Activated CD4-positive, alpha-beta memory T cell treated with anti-CD3 and anti-CD28 coated beads, Interleukin-2, amount 10 ng/mL, durations not matched to agents 7 days and 5 days (primary cell): ENCODE measurements at places on chromosomes 16 and 17. TPM values are rescaled to one million over a fixed set of nuclear protein-coding genes. Genes with fewer than 3 reads are reported as not detected.
A peak's percentile ranks its signal among the peaks of the same experiment; 100 is the strongest.

- H3K4me3 ChIP-seq: no peak overlapping the region
- no peak for DNase-seq
- H3K27ac ChIP-seq: no peak overlapping the region
- peaks cover 13% of the 10 kb centered on the region for H3K4me1 ChIP-seq
Observed at GRCh38 chr17:74433421-74434121, 1.7 kb downstream of the GPRC5C start.

GRCh38 chr16:89112377-89113151 lies 18.9 kb downstream of the ACSF3 start:
- no peak overlapping the region for H3K27ac ChIP-seq
- H3K4me1 ChIP-seq: peaks cover 37% of the 10 kb centered on the region
- H3K36me3 ChIP-seq: peaks cover 33% of the 10 kb centered on the region
- no peaks in the 10 kb centered on the region for H3K27me3 ChIP-seq

Gene TMEM204
- 43.5 TPM for total RNA-seq

Gene SLC6A4
- total RNA-seq: 0.18 TPM

Gene ENPP7
- not detected for total RNA-seq

GRCh38 chr16:46427340-46428107 lies 193.7 kb downstream of the SHCBP1 start:
- H3K27me3 ChIP-seq: peaks cover 3% of the 10 kb centered on the region
- peaks cover 3% of the 10 kb centered on the region for H3K36me3 ChIP-seq
- no peak overlapping the region for H3K27ac ChIP-seq

Gene THRA
- total RNA-seq: 8.4 TPM

DNA sequence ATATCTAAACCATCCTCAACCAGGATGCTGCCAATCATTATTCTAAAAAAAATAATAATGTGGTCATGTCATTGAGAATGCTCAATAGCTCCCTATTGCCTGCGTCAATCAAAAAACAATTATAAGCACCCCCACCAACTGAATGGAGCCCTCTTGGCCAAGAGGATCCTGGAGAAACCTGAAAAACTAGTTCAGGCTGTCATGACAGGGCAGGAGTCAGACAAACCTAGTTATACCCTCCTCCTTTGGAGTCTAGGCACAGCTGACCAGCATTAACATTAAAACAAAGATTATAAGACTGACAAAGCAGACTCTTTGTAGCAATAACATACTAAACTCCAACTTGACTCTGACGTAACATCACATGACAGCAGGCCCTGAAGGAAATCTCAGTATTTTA lies 119.2 kb upstream of the CCL2 start:
- no peak for DNase-seq
- no peaks in the 10 kb centered on the region for H3K36me3 ChIP-seq
- no peaks in the 10 kb centered on the region for H3K4me1 ChIP-seq
- peaks cover 18% of the 10 kb centered on the region for H3K27me3 ChIP-seq

Gene GRIN2A
- not detected for total RNA-seq

Gene KRT40
- total RNA-seq: not detected

Gene AMZ2
- 121 TPM for total RNA-seq

DNA sequence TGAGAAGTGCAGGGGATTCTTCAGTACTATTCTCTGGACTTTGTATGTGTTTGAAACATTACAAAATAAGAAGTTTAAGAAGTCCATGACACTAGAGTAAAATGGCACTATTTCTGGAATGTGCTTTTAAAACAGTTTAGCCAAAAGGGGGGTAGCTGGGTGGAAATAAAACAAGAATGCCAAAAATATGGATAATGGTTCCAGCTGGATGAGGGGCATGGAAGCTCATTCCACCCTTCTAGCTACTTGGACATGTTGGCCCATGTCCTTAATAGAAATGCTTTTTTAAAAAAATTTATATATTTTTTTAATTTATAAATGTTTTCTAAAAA lies 13.1 kb downstream of the ZC3H7A start:
- peaks cover 39% of the 10 kb centered on the region for H3K36me3 ChIP-seq
- H3K27ac ChIP-seq: peak overlapping the region; percentile 98
- no peaks in the 10 kb centered on the region for H3K27me3 ChIP-seq
- no peak for DNase-seq
- H3K4me3 ChIP-seq: peak overlapping the region; percentile 72

DNA sequence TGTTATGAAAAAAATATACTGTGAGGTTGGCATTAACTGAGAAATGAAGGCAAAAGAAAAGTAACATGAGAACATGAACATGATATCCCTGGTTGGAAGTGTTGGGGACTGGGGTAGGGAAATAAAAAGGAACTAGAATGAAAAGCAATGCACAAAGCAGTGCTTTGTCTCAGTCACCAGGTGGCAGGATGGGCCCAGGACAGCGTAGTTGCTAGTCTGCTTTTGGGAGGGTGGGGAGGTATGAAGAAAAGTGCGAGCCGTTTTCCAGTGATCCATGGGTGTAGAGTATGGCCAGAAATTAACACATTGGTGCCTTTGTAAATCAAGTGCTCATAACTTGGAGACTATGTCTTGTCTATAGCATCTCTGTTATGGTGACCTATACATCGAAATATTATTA lies 662.5 kb upstream of the SALL1 start:
- H3K27me3 ChIP-seq: no peaks in the 10 kb centered on the region
- no peak overlapping the region for H3K27ac ChIP-seq
- H3K4me3 ChIP-seq: no peak overlapping the region
- H3K4me1 ChIP-seq: no peaks in the 10 kb centered on the region
- H3K36me3 ChIP-seq: no peaks in the 10 kb centered on the region
- no peak for DNase-seq

- DNase-seq: no peak
- H3K4me3 ChIP-seq: no peak overlapping the region
Observed at GRCh38 chr17:75428543-75429469, 23.3 kb upstream of the GRB2 start.

- H3K4me3 ChIP-seq: no peak overlapping the region
- H3K36me3 ChIP-seq: no peaks in the 10 kb centered on the region
- H3K27me3 ChIP-seq: peaks cover 20% of the 10 kb centered on the region
- no peaks in the 10 kb centered on the region for H3K4me1 ChIP-seq
- no peak overlapping the region for H3K27ac ChIP-seq
Observed at GRCh38 chr17:34556384-34556783, 23.0 kb upstream of the TMEM132E start.

- no peaks in the 10 kb centered on the region for H3K36me3 ChIP-seq
- H3K4me3 ChIP-seq: no peak overlapping the region
- no peak overlapping the region for H3K27ac ChIP-seq
- H3K27me3 ChIP-seq: peaks cover 3% of the 10 kb centered on the region
- no peaks in the 10 kb centered on the region for H3K4me1 ChIP-seq
- DNase-seq: no peak
Observed at GRCh38 chr16:55873122-55873521, 2.1 kb downstream of the CES5A start.

- no peak for DNase-seq
- no peaks in the 10 kb centered on the region for H3K27me3 ChIP-seq
- H3K4me1 ChIP-seq: peaks cover 20% of the 10 kb centered on the region
- H3K27ac ChIP-seq: no peak overlapping the region
Observed at GRCh38 chr16:53087101-53087500, 32.3 kb downstream of the CHD9 start.

- H3K4me3 ChIP-seq: no peak overlapping the region
- peaks cover 1% of the 10 kb centered on the region for H3K27me3 ChIP-seq
- H3K27ac ChIP-seq: no peak overlapping the region
Observed at GRCh38 chr16:10526962-10527361, 53.4 kb downstream of the EMP2 start.

Gene CAPNS2
- not detected for total RNA-seq

DNA sequence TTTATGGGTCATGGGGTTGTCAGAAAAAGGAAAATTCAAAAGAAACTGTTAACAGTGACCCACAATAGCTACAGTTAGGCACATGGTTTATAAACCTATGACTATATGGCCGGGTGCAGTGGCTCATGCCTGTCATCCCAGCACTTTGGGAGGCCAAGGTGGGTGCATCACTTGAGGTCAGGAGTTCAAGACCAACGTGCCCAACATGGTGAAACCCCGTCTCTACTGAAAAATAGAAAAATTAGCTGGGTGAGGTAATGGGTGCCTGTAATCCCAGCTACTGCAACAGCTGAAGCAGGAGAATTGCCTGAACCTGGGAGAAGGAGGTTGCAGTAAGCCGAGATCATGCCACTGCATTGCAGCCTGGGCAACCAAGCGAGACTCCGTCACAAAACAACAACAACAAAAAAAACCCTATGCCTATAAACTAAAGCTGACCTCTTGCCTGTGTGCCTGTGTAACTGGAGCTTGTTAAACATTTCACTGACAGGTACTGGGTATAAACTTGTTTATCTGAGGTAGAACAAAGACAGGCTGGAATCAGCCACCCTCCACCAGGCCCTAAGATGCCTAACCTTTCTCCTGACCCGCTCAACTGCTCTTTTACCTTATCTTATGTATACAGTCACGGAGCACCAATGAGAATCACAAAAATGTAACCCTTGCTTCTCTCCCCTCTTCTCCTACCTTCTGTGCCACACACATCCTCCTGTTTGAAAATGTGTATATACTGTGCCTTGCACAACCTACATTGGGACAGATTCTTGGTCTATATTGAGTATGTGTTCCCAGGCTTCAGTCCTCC lies 62.9 kb upstream of the ATF7IP2 start:
- H3K4me3 ChIP-seq: no peak overlapping the region
- H3K36me3 ChIP-seq: peaks cover 4% of the 10 kb centered on the region
- H3K27ac ChIP-seq: no peak overlapping the region

DNA sequence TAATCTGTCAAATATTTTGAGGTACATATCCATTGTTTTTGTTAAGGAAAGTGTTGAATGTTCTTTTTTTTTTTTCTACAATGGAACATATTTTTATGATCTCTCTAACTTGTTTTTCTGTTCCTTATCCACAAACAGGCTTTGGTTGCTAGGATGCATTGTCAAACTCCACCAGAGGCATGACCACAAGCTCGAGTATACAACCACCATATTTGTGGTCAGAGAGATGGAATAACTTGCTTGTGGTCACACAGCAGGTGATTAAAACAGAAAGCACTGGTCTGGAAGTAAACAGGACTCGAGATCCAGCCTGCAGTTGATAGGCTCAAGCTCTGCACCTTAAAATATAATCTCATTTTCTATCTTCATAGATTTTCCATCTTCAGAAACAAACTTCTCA lies 105.8 kb upstream of the ADAMTS18 start:
- no peak for DNase-seq
- H3K36me3 ChIP-seq: no peaks in the 10 kb centered on the region
- H3K27me3 ChIP-seq: no peaks in the 10 kb centered on the region
- H3K4me3 ChIP-seq: no peak overlapping the region

Gene FSCN2
- total RNA-seq: 0.43 TPM

DNA sequence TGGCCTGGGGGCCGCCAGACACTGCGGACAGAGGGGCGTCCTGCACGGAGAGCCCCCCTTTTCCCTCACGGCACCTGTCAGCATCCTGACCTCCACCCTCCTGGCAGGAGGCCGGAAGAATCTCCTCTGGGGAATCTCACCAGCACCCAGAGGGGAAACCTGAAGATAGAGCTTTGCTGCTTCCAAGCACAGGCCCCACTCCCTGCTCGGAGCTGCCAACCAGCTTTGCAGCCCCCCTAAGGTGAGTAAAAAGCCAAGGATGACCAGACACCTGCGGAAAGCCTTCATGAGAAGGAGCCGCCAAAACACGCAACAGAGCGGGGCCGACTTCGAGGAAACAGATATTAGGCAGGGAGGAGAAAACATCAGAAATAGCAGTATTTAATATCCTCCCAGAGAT lies 3.4 kb upstream of the RBFOX3 start:
- DNase-seq: no peak
- no peaks in the 10 kb centered on the region for H3K36me3 ChIP-seq
- H3K27me3 ChIP-seq: peaks cover 19% of the 10 kb centered on the region
- no peaks in the 10 kb centered on the region for H3K4me1 ChIP-seq
- no peak overlapping the region for H3K27ac ChIP-seq

- H3K36me3 ChIP-seq: peaks cover 38% of the 10 kb centered on the region
- peaks cover 74% of the 10 kb centered on the region for H3K4me1 ChIP-seq
- no peaks in the 10 kb centered on the region for H3K27me3 ChIP-seq
- peak within 1 kb of the TSS; percentile 86 for H3K4me3 ChIP-seq
- H3K27ac ChIP-seq: peak within 1 kb of the TSS; percentile 93
- DNase-seq: peak; percentile 74
Observed at GRCh38 chr17:45316434-45317110, at the start of gene MAP3K14. TSS of gene MAP3K14 (minus strand) at chr17:45317020. CDS start at chr17:45290745, 26,275 bp downstream.

GRCh38 chr17:70558821-70559220 lies 389.5 kb downstream of the KCNJ2 start:
- H3K4me1 ChIP-seq: no peaks in the 10 kb centered on the region
- no peaks in the 10 kb centered on the region for H3K27me3 ChIP-seq
- no peak overlapping the region for H3K27ac ChIP-seq
- no peak overlapping the region for H3K4me3 ChIP-seq
- H3K36me3 ChIP-seq: no peaks in the 10 kb centered on the region
